ENCODE measurements at places on chromosomes 4 and X.

- DNase-seq: no peak
Measured at GRCh38 chr4:41141900-41142299, 72.4 kb downstream of the APBB2 start.

DNA sequence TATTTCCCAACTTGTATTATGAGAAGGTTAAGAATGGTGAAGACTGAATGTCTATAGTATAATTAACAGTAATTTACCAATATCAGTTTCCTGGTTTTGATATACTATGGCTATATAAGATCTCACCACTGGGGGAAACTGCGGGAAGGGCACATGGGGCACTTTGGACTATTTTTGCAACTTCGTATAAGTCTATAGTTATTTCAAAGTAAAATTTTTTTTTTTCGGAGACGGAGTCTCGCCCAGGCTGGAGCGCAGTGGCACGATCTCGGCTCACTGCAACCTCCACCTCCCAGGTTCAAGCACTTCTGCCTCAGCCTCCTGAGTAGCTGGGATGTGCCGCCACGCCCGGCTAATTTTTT lies 46.1 kb downstream of the CXorf58 start:
- no peak for DNase-seq

GRCh38 chrX:39251995-39252394 lies 450.7 kb downstream of the MID1IP1 start:
- DNase-seq: no peak

- DNase-seq: no peak
Measured at GRCh38 chrX:101430457-101431078, 22.5 kb downstream of the HNRNPH2 start.

DNA sequence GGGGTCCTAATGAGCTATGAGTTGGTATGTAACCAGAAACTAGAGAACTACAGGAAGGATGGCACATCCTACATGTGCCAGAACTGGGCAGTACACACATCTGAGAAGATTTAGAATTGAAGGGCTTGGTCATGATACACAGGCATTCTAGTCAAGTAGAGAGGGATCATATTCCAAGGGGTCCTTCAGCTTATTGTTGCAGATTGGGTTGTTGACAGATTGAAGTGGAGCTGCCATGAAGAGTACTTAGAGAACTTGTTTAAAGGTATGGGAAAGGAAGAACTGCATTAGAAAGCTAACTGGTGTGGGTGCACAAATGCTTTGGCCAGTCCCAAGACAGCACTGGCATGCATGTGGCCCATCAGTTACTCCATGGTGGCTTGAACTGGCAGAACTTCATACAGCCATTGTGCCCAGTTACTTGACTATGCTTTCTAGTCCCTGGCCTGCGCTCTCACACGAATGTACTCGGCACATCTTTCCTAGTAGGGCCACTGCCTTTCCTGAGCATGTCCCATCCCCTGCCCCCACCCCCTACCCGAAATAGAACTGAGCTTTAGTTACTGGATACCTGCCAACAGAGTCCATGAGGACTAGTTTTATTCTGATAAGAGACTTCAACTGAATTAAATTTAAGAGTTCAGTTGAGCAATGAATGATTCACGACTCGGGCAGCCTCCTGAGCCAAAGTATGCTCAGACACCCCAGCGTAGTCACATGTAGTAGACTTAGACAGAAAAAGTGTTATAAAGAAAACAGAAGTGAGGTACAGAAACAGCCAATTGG lies 64.0 kb downstream of the CCNG2 start:
- DNase-seq: no peak

GRCh38 chr4:106981431-106981830 lies 54.7 kb downstream of the DKK2 start:
- DNase-seq: no peak

DNA sequence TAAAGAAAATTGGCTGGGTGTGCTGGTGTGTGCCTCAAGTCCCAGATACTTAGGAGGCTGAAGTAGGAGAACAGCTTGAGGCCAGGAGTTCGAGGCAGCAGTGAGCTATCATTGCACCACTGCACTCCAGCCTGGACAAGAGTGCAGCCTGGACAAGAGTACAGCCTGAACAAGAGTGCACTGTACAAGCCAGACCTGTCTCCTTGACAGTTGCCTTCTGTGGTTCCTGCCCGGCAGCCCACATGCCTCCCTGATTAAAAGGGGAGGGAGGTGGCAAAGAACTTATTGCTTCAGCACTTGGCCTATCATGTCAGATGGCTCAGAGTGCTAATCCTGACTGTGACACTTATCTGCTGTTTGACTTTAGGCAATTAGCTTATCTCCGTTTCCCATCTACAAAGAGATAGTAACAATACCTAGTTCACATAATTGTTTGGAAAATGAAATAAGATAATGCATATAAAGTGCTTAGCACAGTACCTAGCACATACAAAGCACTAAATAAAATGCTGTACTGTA lies 249.1 kb downstream of the DCLK2 start:
- no peak for DNase-seq

DNA sequence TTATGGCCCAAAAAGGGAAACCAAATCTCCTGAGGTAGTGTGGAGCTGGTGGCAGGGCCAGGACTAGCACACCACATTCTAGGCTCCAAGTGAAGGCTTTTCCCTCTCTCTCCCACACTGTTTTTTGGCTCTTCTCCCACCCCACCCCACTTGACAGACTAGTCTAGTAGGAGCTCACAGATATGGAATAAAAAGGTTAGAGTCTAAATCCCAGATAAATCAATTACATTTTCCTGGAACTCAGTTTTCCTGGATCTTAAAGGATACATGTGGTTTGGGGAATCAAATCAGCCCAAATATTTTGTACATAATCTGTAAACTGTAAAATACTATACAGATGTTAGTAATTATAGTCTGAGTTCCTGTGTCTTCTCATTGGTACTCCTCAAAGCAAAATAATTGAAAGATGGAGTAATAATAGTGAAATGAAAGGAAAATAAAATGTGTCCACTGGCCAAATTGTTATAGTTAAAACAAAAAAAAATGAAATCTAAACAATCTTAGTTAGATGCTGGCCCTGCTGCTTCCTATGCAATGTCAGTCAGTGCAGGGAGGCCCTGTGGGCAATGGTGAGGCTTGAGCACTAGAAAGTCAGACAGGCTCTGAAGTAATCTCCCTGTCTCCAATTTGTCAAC lies 370.4 kb upstream of the CPEB2 start:
- DNase-seq: no peak
